ENCODE measurements at places on chromosomes 7 and 10.
A peak's percentile ranks its signal among the peaks of the same experiment; 100 is the strongest.

- DNase-seq: no peak
Measured at GRCh38 chr10:13637303-13637856, 50.6 kb downstream of the PRPF18 start.

DNA sequence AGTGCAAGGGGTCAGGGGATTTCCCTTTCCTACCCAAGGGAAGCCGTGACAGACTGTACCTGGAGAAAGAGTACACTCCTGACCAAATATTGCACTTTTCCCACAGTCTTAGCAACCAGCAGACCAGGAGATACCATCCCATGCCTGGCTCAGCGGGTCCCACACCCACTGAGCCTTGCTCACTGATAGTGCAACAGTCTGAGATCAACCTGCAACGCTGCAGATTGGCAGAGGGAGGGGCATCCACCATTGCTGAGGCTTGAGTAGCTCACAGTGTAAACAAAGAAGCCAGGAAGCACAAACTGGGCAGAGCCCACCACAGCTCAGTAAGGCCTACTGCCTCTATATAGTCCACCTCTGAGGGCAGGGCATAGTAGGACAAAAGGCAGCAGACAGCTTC lies 53.9 kb downstream of the PIK3CG start:
- no peak for DNase-seq

DNA sequence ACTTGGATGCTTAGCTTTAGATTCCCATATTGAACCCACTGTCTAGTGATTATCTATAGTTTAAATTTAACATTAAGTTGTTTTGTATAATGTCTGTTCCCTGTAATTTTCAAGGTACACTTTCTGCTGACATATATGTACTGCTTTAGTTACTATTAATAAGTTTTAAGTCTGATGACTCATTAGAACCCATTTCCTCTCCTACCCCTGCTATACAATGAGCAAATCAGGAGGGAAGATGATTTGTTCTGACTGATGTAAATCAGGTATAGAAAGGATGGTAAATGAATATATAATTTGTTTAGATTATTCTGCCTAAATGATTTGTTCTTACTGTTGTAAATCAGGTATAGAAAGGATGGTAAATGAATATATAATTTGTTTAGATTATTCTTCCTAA lies 691.8 kb downstream of the NXPH1 start:
- no peak for DNase-seq

- no peak for DNase-seq
Measured at GRCh38 chr10:36390221-36390620, 735.2 kb upstream of the ANKRD30A start.

DNA sequence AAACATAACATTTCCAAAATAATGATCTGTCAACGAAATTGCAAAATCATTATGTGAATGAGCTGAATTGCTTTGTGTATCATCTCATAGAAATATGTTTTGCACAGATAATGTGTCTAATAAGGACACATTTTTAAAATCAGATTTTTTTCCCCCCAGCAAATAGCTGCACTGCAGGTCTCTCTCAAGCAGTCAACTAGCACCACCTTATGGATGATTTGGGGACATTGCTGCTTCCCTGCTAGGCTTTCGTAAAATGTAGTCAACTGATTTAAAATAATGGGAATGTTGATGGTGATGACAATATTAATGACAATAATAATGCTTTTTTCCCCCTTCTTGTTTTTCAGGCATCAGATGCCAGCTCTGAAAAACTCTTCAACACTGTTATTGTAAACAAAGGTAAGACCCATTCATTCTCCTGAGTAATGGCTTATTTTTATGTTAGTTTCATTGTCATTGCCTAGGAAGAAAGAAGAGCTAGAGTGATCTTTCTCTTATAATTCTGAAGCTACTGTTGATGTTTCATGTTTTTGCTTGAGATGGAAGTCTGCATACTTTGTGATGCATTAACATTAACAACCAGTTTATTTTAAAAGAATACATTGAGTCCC lies 433.6 kb upstream of the GALNT17 start:
- DNase-seq: peak; percentile 35

- DNase-seq: no peak
Measured at GRCh38 chr10:22853906-22854447, 73.9 kb upstream of the ARMC3 start.

- DNase-seq: no peak
Measured at GRCh38 chr10:18879284-18879683, 169.3 kb upstream of the MALRD1 start.

DNA sequence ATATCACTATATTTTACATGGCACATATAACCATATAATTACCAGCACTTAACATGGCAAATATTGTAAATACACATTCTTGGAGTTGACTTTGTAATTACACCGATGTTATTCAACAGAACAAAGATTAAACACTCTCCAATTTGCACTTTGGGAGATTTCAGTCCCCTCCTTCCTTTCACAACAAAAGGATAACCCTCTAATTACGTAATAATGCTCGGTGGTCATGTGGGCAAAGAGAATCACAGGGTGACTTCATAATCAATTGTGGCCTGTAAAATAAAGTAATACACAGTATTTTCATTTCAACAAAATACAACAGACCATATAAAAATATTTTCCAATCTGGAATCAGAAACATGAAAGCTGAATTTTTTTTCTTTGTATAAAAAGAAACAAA lies 73.2 kb downstream of the RHOBTB1 start:
- DNase-seq: no peak

GRCh38 chr7:148931470-148931869 lies 47.4 kb upstream of the EZH2 start:
- no peak for DNase-seq

- DNase-seq: no peak
Measured at GRCh38 chr7:99422186-99422585, 13.4 kb downstream of the BUD31 start.

GRCh38 chr7:141288626-141289025 lies 214.8 kb downstream of the TMEM178B start:
- no peak for DNase-seq

DNA sequence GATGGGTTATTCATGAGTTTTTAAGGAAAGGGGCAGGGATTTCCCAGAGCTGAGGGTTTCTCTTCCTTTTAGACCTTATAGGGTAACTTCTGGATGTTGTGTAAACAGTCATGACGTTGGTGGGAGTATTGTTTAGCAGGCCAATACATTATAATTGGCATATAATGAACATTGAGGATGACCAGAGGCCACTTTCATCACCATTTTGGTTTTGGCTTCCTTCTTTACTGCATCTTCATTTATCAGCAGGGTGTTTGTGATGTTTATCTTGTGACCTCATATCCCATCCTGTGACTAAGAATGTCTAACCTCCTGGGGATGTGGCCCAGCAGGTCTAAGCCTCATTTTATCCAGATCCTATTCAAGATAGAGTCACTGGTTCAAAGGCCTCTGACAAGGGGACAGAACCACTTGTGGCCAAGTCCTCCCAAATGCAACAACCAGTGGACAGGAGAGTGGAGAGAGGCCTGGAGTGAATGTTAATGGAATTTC lies 77.3 kb upstream of the RPA3 start:
- DNase-seq: no peak

DNA sequence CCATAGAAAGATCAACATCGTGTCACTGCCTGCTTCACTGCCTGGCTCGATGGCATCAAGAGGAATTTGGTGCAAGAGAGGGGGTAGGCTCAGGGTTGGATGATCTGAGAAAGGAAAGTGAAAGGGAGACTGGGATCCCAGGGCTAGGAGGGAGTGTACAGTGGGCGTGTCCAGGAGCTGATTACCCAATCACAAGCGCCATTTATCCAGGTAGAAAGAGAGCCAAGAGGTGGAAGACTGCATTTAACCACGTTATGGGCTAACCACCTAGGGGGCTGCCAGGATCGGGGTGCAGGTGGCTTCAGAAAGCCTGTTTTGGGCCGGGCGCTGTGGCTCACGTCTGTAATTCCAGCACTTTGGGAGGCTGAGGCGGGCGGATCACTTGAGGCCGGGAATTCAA lies 10.3 kb downstream of the PODXL start:
- DNase-seq: no peak

DNA sequence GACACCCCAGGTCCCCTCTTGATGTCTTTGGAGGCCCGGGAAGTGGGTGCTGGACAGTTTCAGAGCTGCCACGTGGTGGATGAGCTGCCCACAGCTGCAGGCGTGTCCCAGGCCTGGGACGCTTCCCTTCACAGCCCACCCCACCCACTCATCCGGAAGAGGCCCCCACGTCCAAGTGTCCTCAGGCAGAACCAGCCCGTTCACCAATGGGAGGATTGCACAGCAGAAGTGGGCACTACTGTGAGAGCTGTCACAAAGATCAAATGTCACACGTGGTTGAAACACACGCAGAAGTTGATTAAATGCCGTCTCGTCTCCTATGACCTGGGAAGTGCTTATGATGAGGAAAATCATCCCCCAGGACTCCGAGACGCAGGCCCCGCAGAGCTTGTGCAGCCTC lies 52.9 kb downstream of the STK32C start:
- no peak for DNase-seq

DNA sequence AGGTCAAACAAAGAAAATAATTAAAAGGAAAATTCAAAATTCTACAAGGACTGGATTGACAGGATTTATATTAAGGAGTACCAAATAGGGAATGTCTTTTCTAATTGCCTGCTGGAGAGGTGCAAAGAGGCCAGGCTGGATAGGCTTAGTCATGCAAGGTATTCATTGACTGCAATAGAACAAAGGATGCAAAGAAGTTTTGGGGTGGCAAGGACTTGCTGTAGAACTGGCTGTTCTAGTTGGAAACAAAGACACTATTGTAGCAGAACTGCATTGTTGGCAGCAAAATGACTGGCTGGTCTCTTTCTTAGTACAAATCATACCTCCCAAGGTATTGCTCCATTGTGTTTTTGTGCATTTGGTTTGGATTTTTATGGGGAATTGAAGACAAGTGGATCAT lies 10.1 kb downstream of the ITGB8 start:
- DNase-seq: no peak

DNA sequence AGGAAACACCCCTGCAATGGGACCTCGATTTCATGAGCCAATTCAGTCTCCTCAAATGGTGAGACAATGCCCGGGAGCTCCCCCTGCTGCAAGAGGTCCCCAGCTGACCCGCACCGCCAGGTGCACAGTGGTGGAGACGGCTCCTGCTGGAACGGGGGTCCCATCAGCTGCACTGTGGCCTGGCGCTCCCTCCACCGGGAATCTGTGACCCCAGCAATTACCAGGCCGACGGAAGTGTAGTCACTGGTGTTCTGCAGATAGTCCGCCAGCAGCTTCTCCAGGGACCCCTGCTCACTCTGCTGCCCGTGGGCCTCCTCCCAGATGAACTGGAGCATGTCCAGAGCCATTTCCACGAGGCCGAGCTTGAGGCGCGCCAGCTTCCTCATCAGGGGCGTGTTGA lies 64.9 kb upstream of the NKX6-2 start:
- DNase-seq: no peak

DNA sequence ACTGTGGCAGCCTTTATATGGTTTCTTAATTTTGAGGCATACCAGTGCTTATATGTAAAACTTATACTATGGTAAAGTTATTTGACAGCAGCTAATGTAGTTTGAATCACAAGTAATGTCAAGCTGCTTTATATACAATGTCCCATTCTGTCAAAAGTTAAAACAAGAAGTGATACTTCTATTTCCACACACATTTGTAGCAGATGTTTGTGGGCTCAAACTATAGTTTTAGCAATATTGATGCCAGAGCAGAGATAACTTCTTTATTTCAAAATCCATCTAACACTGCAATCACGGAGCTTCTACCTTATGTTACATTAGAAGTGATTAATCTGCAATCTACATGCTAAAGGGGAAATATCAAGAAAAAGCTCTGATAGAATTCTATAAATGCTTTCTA lies 149.6 kb downstream of the ADK start:
- no peak for DNase-seq

GRCh38 chr7:46179061-46179610 lies 258.1 kb upstream of the IGFBP3 start:
- DNase-seq: no peak
